ENCODE measurements at places on chromosomes 11 and 22.
A peak's percentile ranks its signal among the peaks of the same experiment; 100 is the strongest.

- DNase-seq, result no peak
Measured at GRCh38 chr11:75827562-75827961, 12.6 kb downstream of the UVRAG start.

GRCh38 chr11:97717922-97718321 lies 1302.8 kb upstream of the CNTN5 start:
- no peak for DNase-seq

GRCh38 chr11:28132548-28132947 lies 24.4 kb downstream of the METTL15 start:
- no peak for DNase-seq

DNA sequence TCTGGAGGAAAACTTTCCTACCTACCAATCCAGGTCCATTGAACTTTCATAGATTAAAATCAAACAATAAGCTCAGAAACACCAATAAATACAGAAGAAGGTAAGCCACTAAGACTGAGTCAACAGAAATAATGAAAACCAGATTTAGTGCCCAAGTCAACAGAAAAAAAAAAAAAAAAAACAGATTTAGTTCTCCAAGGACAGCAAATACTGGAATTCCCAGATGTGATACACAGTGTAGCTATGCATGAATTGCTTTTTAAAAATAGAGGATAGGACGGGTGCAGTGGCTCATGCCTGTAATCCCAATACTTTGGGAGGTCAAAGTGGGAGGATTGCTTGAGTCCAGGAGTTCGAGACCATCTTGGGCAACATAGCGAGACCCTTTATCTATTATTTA lies 15.7 kb downstream of the DMC1 start:
- peak; percentile 65 for DNase-seq

DNA sequence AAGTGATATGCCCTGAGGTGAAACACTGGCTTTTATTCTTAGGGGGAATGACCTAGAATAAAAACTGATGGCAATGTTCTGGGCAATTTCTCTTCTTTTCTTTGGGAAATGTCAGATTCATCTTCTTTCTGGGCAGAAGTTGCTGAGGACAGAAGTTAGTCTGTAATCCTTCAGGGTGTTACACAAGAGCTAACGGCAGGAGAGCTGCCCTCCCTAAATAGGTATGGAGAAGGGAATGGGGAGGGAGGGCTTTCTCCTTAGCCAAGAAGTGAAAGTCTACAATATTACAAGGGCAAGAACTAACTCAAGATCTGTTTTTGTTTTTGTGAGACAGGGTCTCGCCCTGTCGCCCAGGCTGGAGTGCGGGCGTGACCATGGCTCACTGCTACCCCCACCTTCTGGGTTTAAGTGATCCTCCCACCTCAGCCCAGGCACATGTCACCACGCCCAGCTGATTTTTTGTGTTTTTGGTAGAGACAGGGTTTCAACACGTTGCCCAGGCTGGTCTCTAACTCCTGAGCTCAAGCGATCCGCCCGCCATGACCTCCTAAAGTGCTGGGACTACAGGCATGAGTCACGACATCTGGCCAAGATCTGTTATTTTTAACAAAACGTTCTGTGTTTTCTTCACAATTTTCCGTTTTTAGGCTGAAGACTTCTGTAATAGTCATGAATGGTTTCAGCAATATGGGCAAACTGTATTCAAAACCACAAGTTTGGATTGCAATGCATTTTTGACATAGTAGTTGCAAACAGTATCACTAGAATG lies 7.2 kb downstream of the PIWIL4 start:
- DNase-seq, result peak; percentile 56

DNA sequence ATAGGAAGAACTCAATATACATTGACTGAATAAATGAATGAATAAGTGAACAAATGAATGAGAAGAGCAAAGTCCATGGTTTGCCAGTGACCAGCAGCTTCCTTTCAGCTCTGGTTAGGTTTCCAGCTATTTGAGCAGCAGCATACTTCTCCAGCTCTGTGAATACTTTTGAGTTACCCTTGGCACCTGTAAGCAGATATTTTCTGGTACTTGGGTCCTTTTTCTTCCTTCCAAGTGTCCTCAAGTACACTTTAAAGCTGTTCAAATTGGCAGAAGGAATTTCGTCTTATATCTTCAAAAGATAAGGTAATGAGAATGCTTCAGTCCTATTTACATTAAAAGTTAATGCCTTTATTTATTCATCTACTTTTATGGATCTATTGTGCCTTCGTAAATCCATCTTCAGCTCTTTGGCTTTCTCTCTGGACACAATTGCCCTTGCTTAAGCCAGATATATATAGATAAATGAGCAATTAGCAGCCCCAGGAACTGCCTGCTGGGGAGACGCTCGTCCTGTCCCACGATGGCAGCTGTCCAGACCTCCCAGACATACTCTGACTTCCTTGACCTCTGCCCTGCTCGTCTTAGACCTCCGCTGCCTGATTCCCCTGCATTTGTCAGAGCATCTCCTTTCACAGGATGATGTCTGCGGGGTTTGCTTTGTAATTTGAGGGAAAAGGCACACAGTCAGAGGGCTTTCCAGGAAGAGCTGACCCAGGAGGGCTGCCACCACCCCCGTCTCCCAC lies 926.3 kb downstream of the OPCML start:
- DNase-seq, result no peak

DNA sequence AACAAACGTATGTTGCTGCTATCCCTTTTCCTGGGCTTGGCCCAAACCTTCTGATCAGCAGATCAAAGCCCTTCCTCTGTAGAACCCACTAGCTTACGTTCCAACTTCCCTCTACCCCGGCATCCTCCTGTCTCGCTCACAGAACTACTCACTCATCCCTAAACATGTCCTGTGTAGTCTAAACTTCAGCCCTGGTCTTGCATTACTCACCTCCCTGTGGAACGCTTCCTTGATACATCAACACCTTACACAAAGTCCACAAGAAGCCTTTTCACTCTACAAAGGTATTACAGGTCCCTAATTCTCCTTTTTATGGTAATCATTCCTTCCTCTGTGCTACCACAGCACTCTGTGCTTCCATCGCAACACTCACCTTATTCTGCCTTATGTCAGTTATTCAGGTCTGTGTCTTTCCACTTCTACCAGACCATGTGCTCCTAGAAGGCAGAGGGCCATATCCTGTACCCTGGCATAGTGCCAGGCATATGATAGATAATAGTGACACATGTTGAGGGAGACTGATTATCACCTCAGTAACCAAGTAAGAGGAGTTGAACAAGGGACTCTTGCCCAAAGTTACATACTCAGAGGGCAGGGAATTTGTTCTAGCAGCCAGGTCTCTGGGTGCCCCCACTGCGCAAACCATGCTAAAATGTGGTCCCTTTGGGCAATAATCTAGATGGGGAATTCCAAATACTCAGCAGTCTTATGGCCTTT lies 41.6 kb downstream of the USP35 start:
- no peak for DNase-seq

GRCh38 chr11:11608783-11609232 lies 13.0 kb downstream of the GALNT18 start:
- no peak for DNase-seq

- DNase-seq, result no peak
Measured at GRCh38 chr11:65574811-65575567, 864 bp upstream of the EHBP1L1 start.

DNA sequence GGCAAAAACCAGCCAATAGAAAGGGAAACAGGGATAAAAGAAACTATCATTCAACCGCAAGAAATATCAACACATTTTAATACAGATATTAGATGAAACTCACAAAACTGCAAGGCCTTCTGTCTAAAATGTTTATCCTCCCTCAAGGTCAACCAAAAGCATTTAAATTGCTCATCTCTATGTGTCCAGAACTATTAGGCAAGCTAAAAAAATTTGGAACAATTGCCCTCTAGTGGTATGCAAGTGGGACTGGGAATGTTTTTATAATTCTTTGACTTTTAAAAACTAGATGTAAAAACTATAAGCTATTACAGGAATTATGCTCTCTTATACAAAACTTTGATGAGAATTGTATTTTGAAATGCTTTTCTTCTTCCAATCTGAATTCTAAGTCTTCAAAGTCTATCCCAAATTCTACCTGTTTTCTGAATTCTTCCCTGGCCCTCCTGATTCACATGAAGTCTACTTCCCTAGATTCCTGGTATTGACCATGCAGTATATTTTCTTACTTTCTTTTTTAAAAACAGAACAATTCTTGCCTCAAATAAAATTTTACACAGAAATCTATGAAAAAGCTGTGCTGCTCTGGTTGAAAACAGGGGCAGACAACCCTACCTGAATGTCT lies 4.9 kb downstream of the CWC15 start:
- DNase-seq, result peak; percentile 29

DNA sequence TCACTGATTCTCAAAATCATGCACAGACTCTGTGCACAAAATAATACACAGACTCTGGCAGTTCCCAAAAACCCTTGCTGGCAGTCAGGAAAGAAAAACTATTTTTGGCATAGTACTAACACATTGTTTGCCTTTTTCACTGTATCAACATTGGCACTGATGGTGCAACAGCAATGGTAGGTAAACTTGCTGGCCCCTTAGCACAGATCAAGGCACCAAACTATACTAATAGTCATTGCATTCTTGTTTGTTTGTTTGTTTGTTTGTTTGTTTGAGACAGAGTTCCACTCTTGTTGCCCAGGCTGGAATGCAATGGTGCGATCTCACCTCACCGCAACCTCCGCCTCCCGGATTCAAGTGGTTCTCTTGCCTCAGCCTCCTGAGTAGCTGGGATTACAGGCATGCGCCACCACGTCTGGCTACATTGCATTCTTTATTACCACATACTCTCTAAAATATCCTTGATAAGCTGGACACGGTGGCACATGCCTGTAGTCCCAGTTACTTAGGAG lies 81.0 kb upstream of the SLC6A5 start:
- DNase-seq, result no peak

DNA sequence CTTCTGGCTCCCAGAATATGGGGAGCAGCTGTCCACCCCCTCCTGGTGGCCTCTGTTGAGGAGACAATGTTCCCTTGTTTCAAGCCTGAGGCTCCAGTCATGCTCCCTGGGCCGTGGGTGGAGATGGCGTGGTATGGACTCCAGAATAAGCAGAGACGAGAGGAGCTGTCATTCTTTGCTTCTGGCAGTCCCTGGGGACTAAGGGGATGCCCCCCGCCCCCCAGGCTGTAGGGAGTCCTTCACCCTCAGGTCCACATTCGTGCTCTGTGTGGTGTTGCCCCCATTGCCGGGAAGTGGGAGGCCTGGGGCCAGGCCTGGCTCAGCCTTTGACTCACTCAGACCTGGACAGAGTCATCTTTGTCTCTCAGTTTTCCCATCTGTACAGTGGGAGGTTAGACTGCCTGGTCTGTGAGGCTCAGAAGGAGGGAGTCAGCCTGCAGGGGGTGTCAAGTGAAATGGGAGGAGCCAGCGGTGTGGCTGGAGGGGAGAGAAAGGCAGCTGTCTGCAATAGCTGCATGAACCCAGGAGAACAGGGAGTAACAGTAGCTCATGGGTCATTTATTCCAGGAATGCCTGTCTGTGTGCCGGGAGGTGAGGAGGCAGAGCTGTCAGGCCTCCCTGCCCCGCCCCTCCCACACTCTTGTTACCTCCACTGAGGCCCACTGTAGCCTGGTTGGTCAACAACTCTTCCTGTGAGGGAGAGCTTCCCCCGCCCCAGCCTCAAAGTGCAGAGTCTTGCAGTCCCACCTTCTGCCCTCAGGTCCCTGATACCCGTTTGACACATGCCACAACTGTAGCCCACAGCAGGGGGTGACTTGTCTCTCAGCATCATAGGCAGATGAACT lies 6.3 kb downstream of the ARHGEF17 start:
- DNase-seq, result no peak

- no peak for DNase-seq
Measured at GRCh38 chr22:17443405-17444203, 74.3 kb downstream of the CECR2 start.

- DNase-seq, result no peak
Measured at GRCh38 chr11:16831316-16832192, 93.1 kb downstream of the C11orf58 start.

DNA sequence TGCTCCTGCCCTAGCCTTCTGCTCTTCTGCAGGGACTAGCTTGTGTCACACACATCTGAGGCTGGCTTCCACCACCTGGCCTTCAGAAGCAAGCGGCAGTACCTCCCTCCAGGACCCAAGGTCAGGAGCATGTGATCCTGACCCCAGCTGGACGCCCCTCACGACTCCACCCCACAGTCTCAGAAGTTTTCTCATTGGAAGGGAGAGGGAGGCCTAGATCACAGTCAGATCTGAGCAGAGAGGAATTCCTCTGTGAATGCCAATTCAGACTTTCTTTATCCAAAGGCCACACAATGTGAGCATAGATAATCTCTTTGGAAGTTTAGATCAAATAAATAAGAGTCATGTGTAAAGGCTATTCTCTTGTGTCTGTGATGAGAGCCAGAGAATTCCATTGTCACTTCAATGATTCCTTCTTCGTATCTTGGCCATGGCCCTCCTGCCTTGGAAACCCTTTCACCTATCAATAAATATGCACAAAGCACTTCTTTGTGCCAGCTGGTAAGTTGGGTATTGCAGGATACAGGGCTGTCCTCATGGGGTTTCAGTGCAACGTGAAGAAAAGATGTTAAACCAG lies 142.9 kb downstream of the SNX19 start:
- no peak for DNase-seq

DNA sequence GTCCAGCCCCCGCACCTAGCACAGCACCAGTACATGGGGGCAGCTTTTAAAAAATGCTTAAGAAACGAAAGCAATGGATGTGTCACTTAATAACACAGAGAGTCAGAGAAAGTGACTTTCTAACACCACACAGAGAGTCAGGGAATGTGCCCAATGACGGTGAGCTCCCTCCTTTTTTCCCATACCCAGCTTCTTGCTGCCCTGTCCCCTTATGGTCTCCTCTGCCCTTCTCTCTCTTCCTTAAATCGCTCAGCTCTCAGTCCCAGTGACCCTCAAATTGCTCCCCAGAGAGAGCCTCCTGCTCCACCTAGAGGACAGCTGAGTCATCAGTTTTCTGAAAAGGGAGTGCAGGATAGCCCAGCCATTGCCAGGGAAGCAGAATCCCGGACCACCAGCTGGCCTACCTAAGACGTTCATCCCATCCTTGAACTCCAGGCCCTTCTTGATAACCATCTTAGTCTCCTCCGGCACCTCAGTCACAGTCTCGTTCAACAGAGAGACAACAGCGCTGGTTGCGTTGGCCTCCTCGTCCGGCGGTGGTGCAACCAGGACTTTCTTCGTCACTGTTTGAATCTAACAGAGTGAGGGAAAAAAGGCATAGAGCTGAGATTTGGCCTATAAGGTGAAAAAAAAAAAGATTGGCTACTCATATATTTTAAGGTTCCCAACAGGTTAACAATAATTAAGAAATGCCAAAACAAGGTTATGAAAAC lies 113.5 kb downstream of the SLC1A2 start:
- DNase-seq, result no peak

- DNase-seq, result no peak
Measured at GRCh38 chr11:116535994-116536393, 236.8 kb downstream of the BUD13 start.

GRCh38 chr11:64539711-64540427 lies 51.2 kb upstream of the SLC22A12 start:
- DNase-seq, result no peak

DNA sequence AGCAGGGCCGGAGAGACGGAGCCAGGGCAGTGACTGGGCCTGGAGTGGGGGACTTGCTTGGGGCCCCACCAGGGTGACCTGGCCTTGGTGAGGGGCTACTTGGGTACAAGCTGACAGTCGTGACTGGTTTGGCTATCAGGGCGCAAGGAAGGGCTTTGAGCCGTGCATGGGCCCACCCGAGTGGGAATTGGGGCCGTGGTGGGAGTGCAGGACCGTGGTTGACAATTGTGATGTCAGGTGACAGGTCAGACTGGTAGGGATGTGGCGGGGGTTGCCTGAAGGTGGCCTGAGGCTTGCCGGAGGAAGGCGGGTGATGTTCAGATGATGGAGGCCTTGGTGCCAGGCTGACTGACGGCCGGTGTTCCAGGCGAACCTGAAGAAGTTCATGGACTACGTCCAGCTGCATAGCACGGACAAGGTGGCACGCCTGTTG lies 5.6 kb downstream of the SHANK3 start:
- no peak for DNase-seq

Data from GM04504 (cell line).